ENCODE measurements at places on chromosomes 1 and 21.

GRCh38 chr1:246106342-246106763 lies 400.7 kb downstream of the SMYD3 start:
- no peak for DNase-seq

GRCh38 chr1:22038036-22038435 lies 14.5 kb upstream of the CDC42 start:
- DNase-seq = no peak

DNA sequence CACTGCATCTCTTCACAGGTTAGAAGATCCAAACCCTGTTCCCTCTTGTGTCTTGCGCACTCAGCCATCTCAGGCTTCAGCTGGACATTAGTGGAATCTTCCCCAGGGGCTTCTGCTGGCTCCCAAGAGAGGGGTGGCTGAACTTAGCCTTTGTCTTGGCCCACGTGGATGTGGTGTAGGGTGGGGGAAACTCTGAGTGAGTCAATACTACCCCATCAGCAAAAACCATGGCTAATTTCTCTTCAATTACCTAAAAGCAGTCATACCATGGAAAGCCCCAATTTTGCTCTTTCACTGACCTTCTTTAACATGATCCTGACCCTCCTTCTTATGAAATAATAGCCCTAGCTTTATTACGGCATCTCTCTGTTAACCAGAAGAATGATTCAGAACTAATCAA lies 72.5 kb upstream of the RAB3GAP2 start:
- no peak for DNase-seq

GRCh38 chr1:185397183-185397582 lies 80.1 kb upstream of the IVNS1ABP start:
- no peak for DNase-seq

- no peak for DNase-seq
Measured at GRCh38 chr1:57788313-57788712, 364.5 kb upstream of the DAB1 start.

DNA sequence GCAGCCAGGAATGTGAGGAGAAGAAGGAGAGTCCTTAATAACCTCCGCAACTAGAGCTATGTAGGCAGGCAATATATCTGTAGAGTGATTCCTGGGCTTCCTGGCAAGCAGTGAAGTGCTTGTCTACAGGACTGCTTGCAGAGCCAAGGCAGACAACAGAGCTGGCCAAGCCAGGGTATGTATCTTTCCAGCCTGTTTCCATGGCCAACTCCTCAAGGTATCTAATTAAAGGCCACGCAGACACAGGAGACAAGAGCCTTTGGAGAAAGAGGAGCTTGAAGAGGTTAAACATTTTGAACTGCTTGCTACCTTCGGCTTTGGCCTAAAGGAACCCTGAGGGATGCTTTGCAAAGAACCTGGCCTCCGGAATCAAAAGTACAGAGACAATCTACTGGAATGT lies 137.4 kb downstream of the PIGK start:
- DNase-seq = no peak

DNA sequence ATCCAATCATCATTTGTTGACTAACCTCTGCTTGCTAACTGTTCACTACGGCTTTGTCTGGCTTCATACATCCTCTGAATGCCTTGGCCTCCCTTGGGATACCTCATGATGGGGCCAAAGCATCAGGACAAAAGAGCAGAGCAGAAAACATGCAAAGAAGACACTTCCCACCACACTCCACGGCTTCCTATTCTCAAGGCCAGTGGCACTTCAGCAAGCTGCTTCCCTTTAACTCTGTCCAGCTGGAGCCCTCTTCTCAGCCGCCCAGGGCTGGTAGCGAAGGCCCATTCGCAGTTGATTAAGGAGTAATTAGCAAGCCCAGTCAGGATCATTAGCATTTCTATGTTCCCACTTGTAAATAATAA lies 224.3 kb upstream of the FGGY start:
- no peak for DNase-seq

- no peak for DNase-seq
Measured at GRCh38 chr1:155324717-155325602, 4.3 kb downstream of the RUSC1 start.

DNA sequence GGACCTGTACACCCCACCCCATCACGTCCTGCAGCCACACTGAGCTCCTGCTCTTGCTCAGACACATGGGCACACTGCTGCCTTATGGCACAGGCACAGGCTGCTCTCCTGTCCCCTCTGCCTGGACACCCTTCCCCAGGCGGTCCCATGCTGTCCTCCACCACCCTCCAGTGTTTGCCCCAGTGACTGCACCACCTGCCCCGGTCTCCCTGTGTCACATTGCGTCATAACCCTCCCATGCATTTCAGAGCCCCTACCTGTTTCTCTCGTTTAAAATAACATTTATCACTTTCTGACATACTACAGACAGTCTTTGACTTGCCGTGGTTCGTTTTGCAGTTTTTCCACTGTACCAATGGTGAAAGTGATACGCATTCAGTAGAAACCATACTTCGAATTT lies 159.2 kb downstream of the CAMTA1 start:
- DNase-seq = no peak

All from activated T-cell treated with anti-CD3 and anti-CD28 coated beads, Interleukin-2, amount 50 U/mL, for 24 hours (primary cell).